ENCODE measurements at places on chromosomes 2 and 18.
A peak's percentile ranks its signal among the peaks of the same experiment; 100 is the strongest.

DNA sequence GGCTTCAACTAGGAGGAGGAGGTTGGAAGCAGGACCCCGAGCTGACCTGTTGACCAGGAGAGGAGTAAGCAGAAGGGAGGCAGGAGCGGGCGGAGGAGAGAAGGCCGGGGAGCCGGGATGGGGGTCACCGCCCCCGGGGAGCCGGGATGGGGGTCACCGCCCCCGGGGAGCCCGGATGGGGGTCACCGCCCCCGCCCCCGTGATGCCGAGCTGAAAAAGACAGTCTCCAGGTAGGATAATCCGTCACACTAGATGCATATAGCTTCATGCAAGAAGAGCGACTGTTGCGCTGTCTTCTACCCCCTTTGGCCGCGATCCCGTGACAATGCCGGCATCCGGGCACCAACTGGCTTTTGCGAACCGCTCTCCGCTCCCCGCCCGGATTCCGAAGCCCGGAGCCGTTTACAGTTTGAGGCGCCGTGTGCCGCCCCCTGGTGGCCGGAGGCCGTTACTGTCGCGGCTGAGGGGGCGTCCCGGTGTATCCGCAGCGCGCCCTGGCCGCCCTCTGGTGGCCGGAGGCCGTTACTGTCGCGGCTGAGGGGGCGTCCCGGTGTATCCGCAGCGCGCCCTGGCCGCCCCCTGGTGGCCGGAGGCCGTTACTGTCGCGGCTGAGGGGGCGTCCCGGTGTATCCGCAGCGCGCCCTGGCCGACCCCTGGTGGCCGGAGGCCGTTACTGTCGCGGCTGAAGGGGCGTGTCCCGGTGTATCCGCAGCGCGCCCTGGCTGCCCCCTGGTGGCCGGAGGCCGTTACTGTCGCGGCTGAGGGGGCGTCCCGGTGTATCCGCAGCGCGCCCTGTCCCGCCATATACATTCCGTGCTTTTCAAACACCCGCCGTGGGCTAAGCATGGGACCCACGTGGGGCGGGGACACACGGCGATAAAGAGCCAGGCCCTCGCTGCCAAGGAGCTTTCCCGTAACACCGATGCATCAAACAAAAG lies 89.6 kb downstream of the ACTR3 start:
- H3K4me3 ChIP-seq: no peak overlapping the region
- H3K36me3 ChIP-seq: peaks cover 16% of the 10 kb centered on the region
- peaks cover 4% of the 10 kb centered on the region for H3K4me1 ChIP-seq
- H3K27ac ChIP-seq: no peak overlapping the region
- peak; percentile 84 for DNase-seq

DNA sequence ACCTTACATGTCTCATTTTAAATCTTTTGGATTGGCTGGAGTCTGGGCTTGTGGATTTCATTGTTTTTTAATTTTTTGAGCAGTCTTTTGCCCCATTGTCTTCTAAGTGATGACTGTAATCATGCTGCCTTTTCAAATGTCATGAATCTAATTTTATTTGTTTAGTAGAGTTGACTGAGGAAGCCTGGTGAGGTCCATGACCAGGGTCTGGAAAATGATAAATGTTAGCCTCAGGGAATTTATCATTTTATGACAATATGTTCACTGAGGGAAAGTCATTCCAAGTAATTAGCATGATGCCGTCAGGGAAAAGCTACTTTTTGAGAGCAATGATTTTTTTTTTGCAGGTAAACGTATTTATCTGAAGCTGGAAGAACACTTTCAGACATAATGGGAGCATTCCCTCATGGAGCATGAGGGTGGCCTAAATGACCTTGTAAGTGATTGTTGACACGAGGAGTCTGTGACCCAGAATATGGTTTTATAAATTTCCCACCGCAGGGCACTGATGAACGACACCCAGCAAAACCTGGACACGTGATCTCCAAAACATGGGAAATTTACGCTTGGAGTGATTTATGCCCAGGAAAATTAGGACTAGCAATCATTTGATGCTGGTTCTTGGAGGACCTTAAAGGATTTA lies 155.3 kb upstream of the NABP1 start:
- no peak overlapping the region for H3K4me3 ChIP-seq
- no peaks in the 10 kb centered on the region for H3K36me3 ChIP-seq
- DNase-seq: no peak

DNA sequence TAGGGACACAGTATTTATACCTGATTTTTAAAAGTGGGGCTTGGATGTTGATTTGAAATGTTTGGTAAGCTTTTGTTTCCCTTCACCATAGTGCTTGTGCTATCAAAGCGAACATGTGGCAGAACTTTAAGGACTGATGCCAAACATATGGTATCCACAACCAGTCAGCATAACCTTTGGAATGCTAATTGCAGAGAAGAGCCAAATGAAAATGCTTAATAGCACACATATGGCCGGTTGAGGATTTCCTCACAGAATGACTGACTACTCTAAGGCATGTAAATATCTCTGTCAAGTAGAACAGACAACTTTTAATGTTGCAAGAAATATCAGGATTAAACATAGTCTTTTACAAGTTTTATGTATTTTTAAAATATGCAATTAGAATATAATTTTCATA lies 120.9 kb upstream of the COL3A1 start:
- no peaks in the 10 kb centered on the region for H3K4me1 ChIP-seq
- H3K27me3 ChIP-seq: no peaks in the 10 kb centered on the region
- no peaks in the 10 kb centered on the region for H3K36me3 ChIP-seq
- no peak overlapping the region for H3K4me3 ChIP-seq
- no peak overlapping the region for H3K27ac ChIP-seq

DNA sequence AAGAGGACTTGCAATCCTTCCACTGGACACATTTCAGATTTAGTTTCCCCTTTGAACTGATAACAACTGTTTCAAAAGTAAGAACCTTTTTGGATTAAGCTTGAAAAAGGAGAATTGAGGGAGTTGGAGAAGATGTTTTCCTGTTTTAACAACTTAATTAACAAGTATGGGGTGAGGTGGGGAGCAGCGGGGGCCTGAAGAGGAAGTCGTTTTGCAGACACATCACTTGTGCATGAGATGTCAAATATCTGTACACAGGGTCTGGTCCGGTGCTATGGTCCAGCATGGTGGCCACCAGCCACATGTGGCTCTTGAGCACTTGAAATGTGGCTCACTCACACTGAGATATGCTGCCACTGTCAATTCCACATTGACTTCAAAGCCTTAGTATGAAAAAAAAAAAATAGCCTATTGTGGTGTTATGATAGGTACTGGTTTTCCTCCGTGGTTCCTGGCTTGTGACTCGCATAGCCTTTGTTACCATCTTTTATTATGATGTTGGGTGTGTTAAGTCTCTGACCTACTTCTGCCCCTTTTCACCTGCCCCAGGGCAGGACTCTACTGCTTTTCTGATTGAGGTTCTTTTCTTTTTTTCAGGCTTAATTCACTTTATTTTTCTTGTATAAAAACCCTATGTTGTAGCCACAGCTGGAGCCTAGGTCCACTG lies 205.5 kb downstream of the BCL2 start:
- DNase-seq: no peak
- H3K4me1 ChIP-seq: peaks cover 3% of the 10 kb centered on the region
- H3K36me3 ChIP-seq: peaks cover 2% of the 10 kb centered on the region

DNA sequence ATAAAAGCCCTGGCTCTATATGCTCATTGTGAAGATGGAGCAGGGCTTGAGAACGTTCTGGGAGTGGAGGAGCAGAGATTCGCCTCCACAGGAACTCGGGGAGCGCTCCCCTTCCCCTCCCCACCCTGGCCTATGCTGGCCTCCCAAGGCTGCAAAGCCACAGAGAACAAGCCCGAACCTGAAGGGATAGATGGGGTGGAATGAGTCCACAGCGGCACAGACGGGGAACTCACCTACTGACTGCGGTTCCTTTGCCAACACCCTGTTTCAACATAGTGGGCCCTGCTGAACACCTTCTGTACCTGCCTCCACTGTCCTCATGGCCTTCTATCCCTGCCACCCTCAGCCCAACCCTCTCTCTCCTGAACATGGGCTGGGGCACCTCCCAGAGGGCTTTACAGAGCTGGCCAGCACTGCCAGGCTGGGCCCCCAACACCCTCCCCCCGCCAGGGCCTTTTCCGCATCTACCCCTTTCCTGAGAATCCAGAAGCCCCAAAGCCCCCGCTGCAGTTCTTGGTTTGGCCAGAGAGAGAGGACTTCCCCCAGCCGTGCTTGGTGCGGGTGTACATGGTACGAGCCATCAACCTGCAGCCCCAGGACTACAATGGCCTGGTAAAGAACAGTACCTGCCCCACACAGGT lies 41.5 kb downstream of the LMAN2L start:
- H3K27ac ChIP-seq: no peak overlapping the region
- no peaks in the 10 kb centered on the region for H3K4me1 ChIP-seq
- H3K27me3 ChIP-seq: no peaks in the 10 kb centered on the region
- peak; percentile 7 for DNase-seq

- no peaks in the 10 kb centered on the region for H3K27me3 ChIP-seq
- no peaks in the 10 kb centered on the region for H3K4me1 ChIP-seq
- H3K4me3 ChIP-seq: no peak overlapping the region
- no peak for DNase-seq
- H3K27ac ChIP-seq: no peak overlapping the region
Observed at GRCh38 chr2:1678609-1679008, 65.7 kb downstream of the PXDN start.

DNA sequence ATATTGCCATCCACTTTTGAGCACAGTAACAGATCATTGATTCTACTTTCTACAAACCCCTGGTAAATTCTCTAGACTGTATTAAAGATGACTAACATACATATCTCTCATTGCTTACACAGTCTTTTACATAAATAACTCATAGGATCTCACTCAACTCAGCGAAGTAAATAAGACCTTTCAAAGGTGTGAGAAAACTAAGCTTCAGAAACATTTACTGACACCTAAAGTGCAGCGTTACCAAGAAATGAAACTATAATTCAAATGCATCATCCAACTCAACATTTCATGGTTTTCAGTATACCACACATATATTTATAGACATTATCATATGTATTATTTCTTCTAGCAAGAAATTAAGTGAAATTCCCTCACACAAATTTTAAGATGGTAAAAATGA lies 189.8 kb downstream of the METTL4 start:
- no peaks in the 10 kb centered on the region for H3K4me1 ChIP-seq
- H3K27ac ChIP-seq: no peak overlapping the region
- no peak for DNase-seq
- H3K4me3 ChIP-seq: no peak overlapping the region
- H3K36me3 ChIP-seq: no peaks in the 10 kb centered on the region

- H3K4me3 ChIP-seq: no peak overlapping the region
- H3K36me3 ChIP-seq: peaks cover 38% of the 10 kb centered on the region
- no peak overlapping the region for H3K27ac ChIP-seq
- H3K4me1 ChIP-seq: no peaks in the 10 kb centered on the region
- DNase-seq: no peak
Observed at GRCh38 chr18:35711227-35711626, 129.7 kb downstream of the GALNT1 start.

GRCh38 chr2:119721043-119721442 lies 38.7 kb upstream of the PTPN4 start:
- no peak overlapping the region for H3K4me3 ChIP-seq
- DNase-seq: no peak
- H3K27me3 ChIP-seq: no peaks in the 10 kb centered on the region

- no peaks in the 10 kb centered on the region for H3K4me1 ChIP-seq
- DNase-seq: peak; percentile 57
- peaks cover 15% of the 10 kb centered on the region for H3K27me3 ChIP-seq
Observed at GRCh38 chr2:46873604-46874068, 42.0 kb downstream of the MCFD2 start.

DNA sequence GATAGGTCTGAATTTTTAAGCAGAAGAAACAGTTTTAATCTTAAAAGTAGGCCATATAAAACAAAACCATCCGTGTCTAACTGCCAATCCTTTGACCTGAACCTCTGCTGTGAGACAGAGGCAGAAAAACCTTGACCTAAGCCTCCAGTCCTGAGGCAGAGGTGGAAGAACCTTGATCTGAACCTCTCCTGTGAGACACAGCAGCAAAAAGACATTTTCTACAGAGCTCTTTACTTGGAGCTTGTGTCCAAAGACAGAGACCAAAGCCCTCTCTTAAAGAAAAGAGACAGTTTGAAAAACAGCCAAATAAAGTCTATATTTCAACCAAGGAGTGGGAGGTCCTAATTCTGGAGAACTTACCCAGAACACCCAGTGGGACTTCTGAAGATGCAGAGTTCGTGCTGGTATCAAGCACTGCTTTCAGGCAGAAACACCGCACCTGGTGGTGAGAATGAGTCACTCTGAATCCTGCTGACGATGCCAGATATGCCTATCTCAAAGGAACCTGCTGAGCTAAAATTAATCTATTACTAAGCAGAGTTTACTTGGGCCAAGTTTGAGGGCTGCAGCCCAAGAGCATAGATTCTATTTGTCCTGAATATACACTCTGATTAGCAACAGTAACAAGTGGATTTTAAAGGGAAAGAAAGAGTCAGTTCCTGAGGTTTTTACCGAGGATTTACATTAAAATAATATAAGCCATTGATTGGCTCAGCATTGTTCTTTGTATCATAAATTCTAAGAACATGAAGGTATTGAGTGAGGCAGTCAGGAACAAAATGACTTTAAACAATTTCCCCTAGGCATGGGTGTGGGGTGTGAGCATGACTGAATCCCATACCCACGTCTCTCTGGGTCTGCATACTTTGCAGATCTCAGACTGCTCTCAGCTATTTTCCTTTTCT lies 806.4 kb downstream of the TRIB2 start:
- H3K36me3 ChIP-seq: no peaks in the 10 kb centered on the region
- no peak for DNase-seq
- H3K4me1 ChIP-seq: no peaks in the 10 kb centered on the region
- H3K4me3 ChIP-seq: no peak overlapping the region
- no peak overlapping the region for H3K27ac ChIP-seq
- no peaks in the 10 kb centered on the region for H3K27me3 ChIP-seq

DNA sequence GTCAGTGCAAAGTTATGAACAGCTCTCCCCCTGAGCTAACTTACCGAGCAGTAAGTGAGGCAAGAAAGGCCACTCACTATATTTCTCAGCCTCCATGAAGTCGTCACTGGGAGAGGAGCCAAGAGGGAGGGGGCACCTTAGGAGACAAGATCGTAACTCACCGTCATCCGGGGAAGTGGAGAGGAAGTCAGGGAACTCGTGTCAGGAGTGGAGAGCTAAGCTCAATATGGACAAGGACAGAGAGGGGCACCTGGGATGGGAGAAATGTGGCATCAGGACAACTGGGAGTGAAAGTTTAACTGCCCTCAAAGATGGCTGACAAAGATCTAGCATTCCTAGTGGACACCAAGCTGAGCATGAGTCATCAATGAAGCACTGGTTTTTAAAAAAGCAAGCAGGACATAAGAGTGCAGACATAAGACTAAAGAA lies 37.1 kb downstream of the BCL11A start:
- no peak for DNase-seq
- no peak overlapping the region for H3K4me3 ChIP-seq
- H3K27me3 ChIP-seq: peaks cover 25% of the 10 kb centered on the region

GRCh38 chr2:65273344-65273743 lies 45.7 kb downstream of the ACTR2 start:
- H3K27ac ChIP-seq: no peak overlapping the region
- no peaks in the 10 kb centered on the region for H3K27me3 ChIP-seq
- H3K36me3 ChIP-seq: peaks cover 20% of the 10 kb centered on the region
- peaks cover 7% of the 10 kb centered on the region for H3K4me1 ChIP-seq
- H3K4me3 ChIP-seq: no peak overlapping the region

- peaks cover 23% of the 10 kb centered on the region for H3K4me1 ChIP-seq
- no peaks in the 10 kb centered on the region for H3K27me3 ChIP-seq
- H3K27ac ChIP-seq: no peak overlapping the region
- H3K36me3 ChIP-seq: no peaks in the 10 kb centered on the region
- no peak overlapping the region for H3K4me3 ChIP-seq
- DNase-seq: no peak
Observed at GRCh38 chr2:55137024-55137958, 87.0 kb upstream of the RTN4 start.

GRCh38 chr2:227280895-227281294 lies 44.2 kb upstream of the MFF start:
- H3K36me3 ChIP-seq: no peaks in the 10 kb centered on the region
- DNase-seq: no peak
